A549 (cell line): ENCODE measurements at places on chromosomes 3 and 15. TPM values are rescaled to one million over a fixed set of nuclear protein-coding genes. Genes with fewer than 3 reads are reported as not detected.
A peak's percentile ranks its signal among the peaks of the same experiment; 100 is the strongest.

DNA sequence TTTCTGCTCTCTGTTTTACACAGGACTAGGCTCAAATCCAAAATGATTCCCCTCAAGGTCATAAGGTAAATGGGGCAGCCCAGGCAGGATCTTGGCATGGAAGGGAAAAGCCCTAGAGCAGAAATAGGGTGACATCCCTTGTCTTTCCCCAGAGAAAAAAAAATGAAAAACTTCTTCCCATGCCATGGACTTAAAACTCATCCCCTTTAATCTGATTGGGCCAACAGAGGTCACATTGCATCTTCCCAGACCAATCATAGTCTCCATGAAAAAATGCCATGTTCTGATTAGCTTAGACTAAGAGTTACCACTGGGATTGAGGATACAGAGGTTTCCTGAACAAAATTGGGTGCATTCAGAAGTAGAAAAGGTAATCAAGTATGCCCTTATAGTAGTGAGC, 241.3 kb upstream of the LRTM1 start:
- DNase-seq = no peak

The C3orf85 gene
- polyA plus RNA-seq = not detected in 3 replicates

The SNTN gene
- polyA plus RNA-seq = not detected in 3 replicates

GRCh38 chr15:90212221-90213098, 11.3 kb downstream of the SEMA4B start:
- DNase-seq = no peak

DNA sequence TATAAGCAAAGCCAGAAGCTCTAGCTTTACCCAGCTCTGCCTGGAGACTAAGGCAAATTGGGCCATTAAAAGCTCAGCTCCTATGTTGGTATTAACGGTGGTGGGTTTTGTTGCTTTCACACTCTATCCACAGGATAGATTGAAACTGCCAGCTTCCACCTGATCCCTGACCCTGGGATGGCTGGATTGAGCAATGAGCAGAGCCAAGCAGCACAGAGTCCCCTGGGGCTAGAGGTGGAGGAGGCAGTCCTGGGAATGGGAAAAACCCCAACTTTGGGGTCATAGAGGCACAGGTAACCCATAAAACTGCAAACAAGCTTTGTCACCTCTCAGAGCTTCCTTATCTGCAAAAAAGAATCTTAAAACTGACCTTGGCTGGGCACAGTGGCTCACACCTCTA, 6.6 kb downstream of the RHO start:
- no peak for DNase-seq

The CPNE4 gene
- 3.5 to 4.2 TPM (median 3.6 TPM) in 3 replicates for polyA plus RNA-seq

DNA sequence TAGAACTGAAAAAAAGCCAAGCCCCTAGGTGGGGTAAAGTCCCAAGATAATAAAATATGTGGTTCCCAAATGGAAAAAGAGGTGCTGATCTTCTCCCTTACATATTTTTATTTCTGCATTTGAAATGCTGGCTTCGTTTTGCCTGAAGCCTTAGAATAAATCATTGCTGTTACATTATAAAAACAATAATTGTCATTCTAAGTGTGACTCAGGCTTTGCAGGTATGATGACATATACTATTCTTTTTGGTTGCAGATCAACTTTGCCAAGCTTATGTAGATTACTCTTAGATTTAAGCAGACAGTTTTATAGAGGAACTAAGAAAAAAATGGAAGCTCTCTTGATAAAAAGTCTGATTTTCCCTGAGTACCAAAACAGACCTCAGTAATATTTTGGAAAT, 7.5 kb downstream of the IDH3A start:
- no peak for DNase-seq

GRCh38 chr15:75042730-75043508, 19.5 kb downstream of the PPCDC start:
- DNase-seq = peak; percentile 57

- DNase-seq = no peak
Measured at GRCh38 chr3:118380576-118380975, 654.1 kb downstream of the IGSF11 start.

The ALPK3 gene
- 0.17 to 0.26 TPM (median 0.24 TPM) in 3 replicates for polyA plus RNA-seq

DNA sequence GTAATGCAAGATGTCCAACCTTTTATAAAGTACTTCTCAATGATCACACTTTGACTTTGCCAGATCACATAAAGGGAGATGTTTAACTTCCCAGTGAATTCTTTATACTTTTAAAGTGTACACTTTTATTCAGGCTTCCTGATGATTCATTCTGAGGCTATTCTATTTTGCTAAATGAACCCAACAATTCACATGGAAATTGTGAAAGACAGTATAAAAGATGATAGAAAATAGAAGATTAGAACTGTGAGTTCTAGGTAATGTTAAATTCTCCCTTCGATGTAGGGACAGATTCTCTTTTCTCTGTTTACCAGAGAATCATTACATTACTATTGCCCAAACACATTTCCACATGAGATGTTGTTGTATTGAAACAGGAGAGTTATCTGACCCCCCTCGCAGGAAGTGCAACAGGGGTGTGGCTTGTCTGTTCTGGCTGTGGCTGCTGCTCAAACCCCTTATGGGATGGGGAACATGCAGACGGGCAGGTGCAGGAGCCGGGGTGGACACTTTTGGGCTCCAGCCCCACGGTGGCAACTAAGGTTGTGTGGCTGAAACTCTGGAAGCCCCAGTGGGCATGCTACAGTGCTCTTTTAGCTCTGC, 131.3 kb upstream of the LRTM1 start:
- DNase-seq = no peak
